Activated naive CD4-positive, alpha-beta T cell treated with anti-CD3 and anti-CD28 coated beads, Interleukin-2, amount 10 ng/mL, durations not matched to agents 7 days and 5 days (primary cell): ENCODE measurements at places on chromosomes 6 and 20.

- DNase-seq: no peak
- no peaks in the 10 kb centered on the region for H3K27me3 ChIP-seq
- no peak overlapping the region for H3K27ac ChIP-seq
- no peak overlapping the region for H3K4me3 ChIP-seq
- H3K4me1 ChIP-seq: no peaks in the 10 kb centered on the region
Measured at GRCh38 chr20:7085467-7085866, 318.0 kb downstream of the BMP2 start.

DNA sequence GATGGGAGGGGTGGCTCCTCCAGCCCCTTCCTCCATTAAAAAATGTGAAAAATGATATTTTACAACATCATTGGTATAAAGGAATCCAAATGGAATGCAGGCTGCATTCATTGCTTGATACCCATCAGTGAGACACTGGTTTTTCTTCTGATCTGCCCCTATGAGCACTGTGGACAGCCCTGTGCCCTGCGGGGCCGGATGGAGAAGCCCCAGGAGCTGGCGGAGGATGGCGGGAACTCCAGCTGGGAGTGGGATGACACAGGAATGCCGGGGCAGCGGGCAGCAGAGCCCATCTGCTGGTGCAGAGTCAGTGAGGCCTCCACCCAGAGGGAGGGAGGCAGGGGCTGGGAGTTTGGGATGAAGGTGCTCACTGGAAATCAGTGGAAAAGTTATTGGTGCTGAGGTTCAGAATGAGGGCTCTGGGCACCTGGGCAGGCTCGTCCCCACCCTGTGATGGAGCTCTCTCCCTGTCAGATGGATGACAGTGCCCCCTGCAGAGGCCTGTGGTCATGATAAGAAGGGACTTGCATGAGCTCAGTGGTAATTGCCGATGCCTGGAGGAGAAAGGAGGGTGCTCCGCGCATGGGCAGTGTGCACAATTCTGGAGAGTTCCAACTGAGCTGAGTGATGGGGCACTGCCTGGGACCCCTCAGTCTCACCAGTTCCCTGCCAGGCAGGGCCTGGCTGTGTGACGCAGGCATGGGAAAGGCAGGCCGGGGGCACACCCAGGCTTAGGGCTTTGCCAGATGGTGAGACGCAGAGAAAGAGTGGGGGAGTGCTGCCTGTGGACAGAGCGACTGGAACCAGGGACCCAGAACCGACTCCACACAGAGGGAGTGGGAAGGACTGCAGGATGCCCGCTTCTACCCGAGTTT, 23.2 kb downstream of the CTCFL start:
- H3K27me3 ChIP-seq: peaks cover 86% of the 10 kb centered on the region
- no peak overlapping the region for H3K4me3 ChIP-seq
- no peaks in the 10 kb centered on the region for H3K36me3 ChIP-seq

- no peaks in the 10 kb centered on the region for H3K36me3 ChIP-seq
- no peaks in the 10 kb centered on the region for H3K4me1 ChIP-seq
- peaks cover 18% of the 10 kb centered on the region for H3K27me3 ChIP-seq
- no peak overlapping the region for H3K27ac ChIP-seq
- no peak for DNase-seq
Measured at GRCh38 chr6:1247056-1247455, 64.8 kb upstream of the FOXQ1 start.

DNA sequence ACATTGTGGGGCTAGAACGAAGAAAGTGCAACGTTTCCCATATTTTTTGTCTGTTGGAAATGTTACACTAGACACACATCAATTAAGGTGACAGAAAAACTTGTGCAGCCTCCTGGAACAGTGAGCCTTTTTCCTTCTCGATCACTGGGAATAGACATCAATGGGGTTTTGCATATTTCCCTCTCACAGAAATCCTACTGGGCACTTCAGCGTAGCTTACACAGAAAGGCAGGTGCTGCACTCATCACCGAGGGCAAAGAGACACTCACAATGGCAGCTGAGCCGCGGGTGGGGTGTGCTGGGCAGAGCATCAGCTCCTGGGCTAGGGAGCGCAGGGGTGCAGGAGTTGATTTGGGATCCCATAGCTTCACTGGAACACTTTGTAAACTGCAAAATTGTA, 64.5 kb downstream of the THBS2 start:
- DNase-seq: no peak
- H3K27ac ChIP-seq: no peak overlapping the region
- H3K27me3 ChIP-seq: peaks cover 6% of the 10 kb centered on the region

GRCh38 chr6:152595499-152595898, 41.7 kb downstream of the SYNE1 start:
- no peaks in the 10 kb centered on the region for H3K36me3 ChIP-seq
- no peaks in the 10 kb centered on the region for H3K27me3 ChIP-seq
- DNase-seq: no peak
- H3K4me1 ChIP-seq: no peaks in the 10 kb centered on the region

DNA sequence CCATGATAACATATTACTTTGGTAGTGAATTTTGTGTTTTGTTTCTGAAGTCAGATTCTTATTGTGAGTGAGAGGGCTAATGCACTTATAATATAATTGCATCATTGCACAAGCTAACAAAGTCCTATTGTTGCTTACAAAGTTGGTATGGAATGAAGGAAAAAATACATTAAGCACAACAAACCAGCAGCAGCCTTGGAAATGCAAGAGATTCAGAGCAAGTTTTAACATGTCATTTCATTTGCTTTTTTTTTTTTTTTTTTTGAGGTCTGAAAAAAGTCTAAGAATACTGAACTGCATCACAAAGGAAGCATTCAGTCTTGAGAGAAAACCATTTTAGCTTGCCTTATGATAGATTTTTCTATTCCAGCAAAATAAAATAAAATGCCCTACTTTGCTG, 57.6 kb downstream of the PLCB4 start:
- H3K4me3 ChIP-seq: no peak overlapping the region
- DNase-seq: no peak
- no peaks in the 10 kb centered on the region for H3K27me3 ChIP-seq
- no peak overlapping the region for H3K27ac ChIP-seq
- no peaks in the 10 kb centered on the region for H3K4me1 ChIP-seq
- no peaks in the 10 kb centered on the region for H3K36me3 ChIP-seq

DNA sequence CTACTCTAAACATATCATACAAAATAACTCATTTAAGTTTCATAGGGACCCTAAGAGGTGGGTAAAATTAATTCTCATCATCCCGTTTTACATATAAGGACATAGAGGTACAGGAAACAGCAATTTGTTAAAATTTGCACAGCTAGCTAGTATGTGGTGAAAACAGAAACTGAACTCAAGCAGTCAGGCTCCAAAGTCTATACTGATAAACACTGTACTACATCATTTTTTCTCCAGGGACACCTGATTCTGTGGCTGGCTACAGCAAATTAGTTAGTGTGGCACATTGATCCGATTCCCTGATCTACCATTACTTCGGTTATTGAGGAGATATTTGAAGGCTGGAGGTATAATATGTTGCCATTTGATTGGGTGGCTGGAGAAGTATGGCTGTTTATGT, 36.2 kb upstream of the E2F3 start:
- H3K36me3 ChIP-seq: peaks cover 12% of the 10 kb centered on the region
- peak overlapping the region; percentile 100 for H3K27ac ChIP-seq
- peak; percentile 24 for DNase-seq
- H3K4me3 ChIP-seq: peak overlapping the region; percentile 27
- H3K27me3 ChIP-seq: peaks cover 4% of the 10 kb centered on the region
- peaks cover 59% of the 10 kb centered on the region for H3K4me1 ChIP-seq

DNA sequence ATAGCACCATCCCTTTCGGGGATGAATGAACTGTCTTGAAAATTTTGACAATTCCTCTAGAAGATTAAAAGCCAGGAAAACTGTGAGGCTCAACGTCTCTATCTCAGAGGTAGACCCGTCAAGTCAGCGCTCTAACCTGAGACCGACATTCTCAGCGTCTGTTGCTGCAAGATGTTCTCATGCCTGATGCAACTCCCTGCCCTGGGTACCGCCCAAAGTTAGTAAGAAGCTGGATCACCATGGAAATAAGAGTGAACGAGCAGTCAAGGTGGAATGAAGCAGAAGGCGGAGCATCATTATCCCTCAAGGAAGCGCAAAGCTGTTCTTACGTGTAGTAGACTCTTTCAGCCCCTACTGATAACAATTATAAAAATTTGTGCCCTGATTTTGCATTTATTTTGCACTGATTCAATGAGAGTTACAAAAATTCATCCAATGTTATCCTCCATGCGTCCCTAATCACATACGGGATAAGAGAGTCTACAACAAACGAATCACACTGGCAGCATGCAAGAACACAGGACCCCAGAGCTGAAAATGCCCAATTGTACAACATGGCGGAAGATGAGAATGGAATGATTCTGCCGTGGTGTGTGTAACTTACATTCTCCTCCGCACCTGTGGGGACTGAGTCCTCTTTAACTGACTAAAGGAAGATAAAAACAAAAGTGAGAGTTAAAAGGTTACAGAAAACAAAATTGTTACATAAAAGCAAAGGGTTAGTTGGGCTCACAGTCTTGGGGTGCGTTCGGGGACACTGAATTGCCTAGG, 95.4 kb downstream of the BCAS1 start:
- no peaks in the 10 kb centered on the region for H3K36me3 ChIP-seq
- peaks cover 4% of the 10 kb centered on the region for H3K27me3 ChIP-seq
- no peaks in the 10 kb centered on the region for H3K4me1 ChIP-seq
- no peak overlapping the region for H3K27ac ChIP-seq
- no peak overlapping the region for H3K4me3 ChIP-seq

- no peaks in the 10 kb centered on the region for H3K27me3 ChIP-seq
- no peaks in the 10 kb centered on the region for H3K36me3 ChIP-seq
- no peaks in the 10 kb centered on the region for H3K4me1 ChIP-seq
Measured at GRCh38 chr6:124694139-124694705, 268.0 kb upstream of the RNF217 start.

- peak overlapping the region; percentile 58 for H3K4me3 ChIP-seq
- H3K27me3 ChIP-seq: no peaks in the 10 kb centered on the region
- peaks cover 78% of the 10 kb centered on the region for H3K4me1 ChIP-seq
- DNase-seq: peak; percentile 84
- peaks cover 1% of the 10 kb centered on the region for H3K36me3 ChIP-seq
Measured at GRCh38 chr6:137823826-137824555, 43.1 kb upstream of the TNFAIP3 start.

- no peak for DNase-seq
- no peaks in the 10 kb centered on the region for H3K27me3 ChIP-seq
- H3K4me3 ChIP-seq: no peak overlapping the region
- H3K36me3 ChIP-seq: no peaks in the 10 kb centered on the region
- no peaks in the 10 kb centered on the region for H3K4me1 ChIP-seq
Measured at GRCh38 chr20:10225439-10226060, 6.9 kb downstream of the SNAP25 start.

GRCh38 chr20:6122111-6122872, 538 bp downstream of the FERMT1 start:
- DNase-seq: no peak
- H3K36me3 ChIP-seq: no peaks in the 10 kb centered on the region
- H3K4me1 ChIP-seq: peaks cover 11% of the 10 kb centered on the region
- peak overlapping the region; percentile 26 for H3K4me3 ChIP-seq

DNA sequence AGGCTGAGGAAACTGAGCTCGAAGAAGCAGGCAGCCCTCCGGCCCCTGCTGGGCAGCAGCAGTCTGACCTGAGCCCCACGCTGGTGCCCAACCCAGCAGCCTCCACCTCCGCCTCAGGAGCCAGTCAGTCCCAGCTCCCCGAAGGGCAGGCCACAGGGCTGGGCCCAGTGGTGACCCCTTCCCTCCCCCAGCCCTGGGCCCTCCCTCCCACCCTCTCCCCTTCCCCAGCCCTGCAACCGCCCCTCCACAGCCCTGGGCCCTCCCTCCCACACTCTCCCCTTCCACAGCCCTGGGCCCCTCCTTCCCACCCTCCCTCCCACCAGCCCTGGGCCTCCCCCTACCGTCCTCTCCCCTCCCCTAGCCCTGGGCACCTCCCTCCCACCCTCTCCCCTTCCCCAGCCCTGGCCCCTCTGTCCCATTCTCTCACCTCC, 115.0 kb downstream of the TAF4 start:
- peaks cover 12% of the 10 kb centered on the region for H3K27me3 ChIP-seq
- H3K4me3 ChIP-seq: no peak overlapping the region
- no peak overlapping the region for H3K27ac ChIP-seq
- no peaks in the 10 kb centered on the region for H3K4me1 ChIP-seq

DNA sequence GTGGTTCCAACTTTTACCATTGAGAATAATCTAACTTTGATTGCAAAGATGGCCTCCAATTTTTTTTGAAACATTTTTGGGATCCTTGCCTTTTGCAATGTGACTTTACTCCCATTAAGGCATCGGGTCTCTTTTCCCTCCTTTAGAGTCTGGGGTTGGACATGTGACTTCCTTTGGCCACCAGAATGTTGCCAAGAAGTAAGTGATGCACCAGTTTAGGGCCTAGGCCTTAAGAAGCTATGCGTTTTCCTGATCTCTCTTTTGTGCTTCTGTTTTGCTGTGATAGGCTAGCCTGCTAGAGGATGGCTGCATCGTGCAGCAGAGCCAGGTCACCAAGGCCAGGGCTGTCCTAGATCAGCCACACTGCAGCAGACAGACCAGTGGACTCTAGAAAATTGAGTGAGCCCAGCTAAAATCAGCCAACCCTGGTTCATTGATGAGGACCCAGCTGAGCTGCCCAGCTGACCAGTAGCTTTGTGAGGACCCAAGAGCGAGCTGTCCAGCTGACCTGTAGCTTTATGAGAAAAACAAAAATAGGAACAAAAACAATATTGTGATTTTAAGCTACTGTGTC, 594.0 kb upstream of the JAG1 start:
- no peak overlapping the region for H3K27ac ChIP-seq
- no peaks in the 10 kb centered on the region for H3K4me1 ChIP-seq
- no peaks in the 10 kb centered on the region for H3K36me3 ChIP-seq
- no peak for DNase-seq

DNA sequence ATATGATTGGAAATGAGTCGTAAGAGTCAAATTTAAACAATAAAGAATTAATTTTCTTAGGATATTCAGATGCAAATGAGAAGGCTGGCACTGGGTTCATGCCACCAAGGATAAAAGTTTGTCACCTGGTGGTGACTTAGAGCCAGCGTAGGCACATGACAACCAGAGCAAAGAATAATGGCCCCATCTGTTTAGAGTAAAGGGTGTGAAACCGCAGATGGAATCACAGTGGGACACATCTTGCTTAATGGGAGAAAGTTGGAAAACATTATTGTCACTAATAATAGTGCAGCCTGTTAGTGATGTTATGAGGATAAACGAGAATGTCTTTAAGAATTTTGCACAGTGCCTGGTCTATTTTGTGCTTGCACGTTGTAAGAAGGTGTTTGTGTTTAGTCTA, 727.8 kb downstream of the QKI start:
- no peaks in the 10 kb centered on the region for H3K4me1 ChIP-seq
- no peak overlapping the region for H3K4me3 ChIP-seq
- no peaks in the 10 kb centered on the region for H3K36me3 ChIP-seq
- no peak overlapping the region for H3K27ac ChIP-seq
- DNase-seq: no peak

DNA sequence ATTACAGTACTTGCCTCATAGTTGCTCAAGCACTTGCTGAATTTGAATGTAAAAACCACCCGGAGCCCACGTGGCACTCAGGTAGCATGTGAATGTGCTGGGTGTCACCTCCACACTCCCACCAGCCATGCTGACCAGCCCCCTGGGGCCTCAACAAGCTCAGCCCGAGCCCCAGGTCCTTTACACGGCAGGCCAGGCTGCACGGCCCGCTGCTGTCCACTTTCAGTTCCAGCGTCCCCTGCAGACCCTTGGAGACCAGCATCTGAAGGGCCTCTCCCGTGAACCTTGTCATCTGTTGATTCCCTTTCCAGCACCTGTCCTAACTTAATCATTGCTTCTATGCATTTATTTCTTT, 33.3 kb upstream of the ZBP1 start:
- H3K27ac ChIP-seq: no peak overlapping the region
- H3K4me1 ChIP-seq: peaks cover 22% of the 10 kb centered on the region
- peaks cover 69% of the 10 kb centered on the region for H3K27me3 ChIP-seq
- peak; percentile 17 for DNase-seq
- H3K36me3 ChIP-seq: peaks cover 3% of the 10 kb centered on the region
- no peak overlapping the region for H3K4me3 ChIP-seq
